Stimulated activated CD4-positive, alpha-beta T cell treated with anti-CD3 and anti-CD28 coated beads, Interleukin-12 subunit alpha, Interleukin-12 subunit beta, amount 100 ng/mL, for 24 hours (primary cell): ENCODE measurements at places on chromosomes 3 and 15.

DNA sequence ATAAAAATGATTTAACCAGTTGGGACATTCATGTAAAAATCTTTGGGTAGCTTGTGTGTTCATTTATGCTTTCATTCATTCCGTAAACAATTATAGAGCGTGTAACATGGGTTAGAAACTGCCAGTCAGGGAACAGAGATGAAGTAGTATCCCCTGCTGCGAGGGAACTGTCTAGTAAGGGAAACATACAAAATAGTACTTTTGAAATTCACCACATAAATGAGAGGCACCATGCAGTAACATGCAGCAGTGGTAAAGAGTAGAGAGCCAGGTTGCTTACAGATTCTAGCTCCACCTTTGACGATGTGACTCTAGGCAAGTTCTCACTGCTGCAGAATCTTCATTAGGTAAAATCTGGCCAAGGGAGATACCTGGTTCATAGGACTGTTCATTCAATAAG, 938 bp downstream of the DZIP3 start:
- DNase-seq: no peak

GRCh38 chr3:48952510-48953118, 34.0 kb downstream of the ARIH2 start:
- DNase-seq: peak; percentile 14

DNA sequence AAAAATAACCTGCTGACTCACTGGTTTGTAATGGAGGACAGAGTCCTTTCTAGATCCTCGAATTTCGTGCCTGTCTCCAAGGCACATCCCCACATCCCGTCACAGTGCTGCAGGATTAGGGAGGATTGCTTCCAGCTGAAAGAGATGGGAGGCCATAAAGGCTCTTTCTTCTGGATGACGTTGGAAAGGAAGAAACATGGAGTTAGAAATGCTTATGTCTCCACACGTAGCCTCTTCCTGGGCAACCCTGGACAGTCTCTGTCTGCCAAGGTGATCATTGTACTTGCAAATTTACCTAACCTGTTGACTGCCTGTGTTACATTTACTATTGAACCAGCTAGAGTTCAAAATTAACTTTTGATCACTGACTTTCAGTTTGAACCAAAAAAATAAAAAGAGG, 27.6 kb upstream of the VILL start:
- DNase-seq: no peak

DNA sequence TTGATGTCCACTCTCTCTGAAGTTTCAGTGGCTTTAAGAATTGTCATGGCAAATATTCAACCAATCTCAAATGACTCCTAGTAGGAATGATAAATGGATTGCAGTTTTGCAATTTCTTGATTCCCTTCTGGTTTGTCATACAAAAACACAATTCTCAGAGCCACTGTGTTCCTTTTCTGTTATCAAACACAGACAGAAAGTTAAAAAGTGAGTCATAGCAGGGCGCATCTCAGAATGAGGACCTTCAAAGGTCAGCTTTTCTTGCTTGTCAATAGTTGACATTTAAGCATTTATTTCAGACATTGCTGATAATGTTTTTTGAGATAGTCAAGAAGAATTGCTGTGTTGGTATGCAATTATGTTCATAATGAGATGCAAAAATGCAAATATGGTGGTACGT, 405.9 kb downstream of the NR2F2 start:
- no peak for DNase-seq

- no peak for DNase-seq
These were observed 14.6 kb downstream of the LRIG1 start for GRCh38 chr3:66486202-66486601.

GRCh38 chr3:183554377-183554776, 1.1 kb downstream of the KLHL6 start:
- no peak for DNase-seq
